Mesenteric fat pad (tissue), 1 donor: ENCODE measurements at places on chromosomes 7 and 10.

DNA sequence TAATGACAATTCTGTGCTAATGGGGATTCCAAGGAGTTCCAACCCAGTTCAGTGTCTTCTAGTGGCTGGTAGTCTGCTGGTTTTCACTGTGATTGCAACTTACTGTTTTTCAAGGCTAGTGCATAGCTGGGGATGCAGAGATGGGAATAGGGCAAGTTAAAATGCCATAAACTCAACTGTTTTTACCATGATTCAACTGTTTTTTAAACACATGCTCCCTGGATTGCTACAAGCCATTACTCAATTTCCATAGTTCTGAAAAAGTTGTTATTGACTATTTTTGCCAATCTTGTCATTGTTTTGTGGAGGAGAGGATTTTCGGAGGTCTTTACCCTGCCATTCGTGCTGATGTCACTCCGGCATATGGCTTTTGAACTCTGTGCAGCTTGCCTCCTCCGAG, 245.3 kb downstream of the SUGCT start:
- no peak for DNase-seq

GRCh38 chr7:5598769-5599371, 175.2 kb upstream of the TNRC18 start:
- no peak for DNase-seq

DNA sequence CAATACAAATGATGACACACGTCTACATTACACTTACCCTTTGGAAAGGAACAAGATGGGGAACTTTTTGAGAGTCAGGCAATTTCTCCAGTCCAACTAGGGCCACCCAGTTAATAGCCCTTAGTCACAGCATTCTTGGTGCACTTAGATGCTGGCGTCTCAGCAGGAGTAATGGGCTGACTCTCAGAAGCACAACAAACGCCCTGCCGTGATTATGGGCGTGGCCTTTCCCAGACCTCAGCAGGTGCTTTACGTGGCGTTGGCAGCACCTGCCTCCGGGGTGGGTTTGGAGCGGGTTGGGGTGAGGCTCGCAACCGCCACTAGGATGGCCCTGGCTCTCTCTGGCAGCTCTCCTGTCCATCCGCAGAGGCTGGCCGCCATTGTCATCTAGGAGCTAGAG, 147.6 kb upstream of the SHH start:
- DNase-seq, result peak; percentile 87

DNA sequence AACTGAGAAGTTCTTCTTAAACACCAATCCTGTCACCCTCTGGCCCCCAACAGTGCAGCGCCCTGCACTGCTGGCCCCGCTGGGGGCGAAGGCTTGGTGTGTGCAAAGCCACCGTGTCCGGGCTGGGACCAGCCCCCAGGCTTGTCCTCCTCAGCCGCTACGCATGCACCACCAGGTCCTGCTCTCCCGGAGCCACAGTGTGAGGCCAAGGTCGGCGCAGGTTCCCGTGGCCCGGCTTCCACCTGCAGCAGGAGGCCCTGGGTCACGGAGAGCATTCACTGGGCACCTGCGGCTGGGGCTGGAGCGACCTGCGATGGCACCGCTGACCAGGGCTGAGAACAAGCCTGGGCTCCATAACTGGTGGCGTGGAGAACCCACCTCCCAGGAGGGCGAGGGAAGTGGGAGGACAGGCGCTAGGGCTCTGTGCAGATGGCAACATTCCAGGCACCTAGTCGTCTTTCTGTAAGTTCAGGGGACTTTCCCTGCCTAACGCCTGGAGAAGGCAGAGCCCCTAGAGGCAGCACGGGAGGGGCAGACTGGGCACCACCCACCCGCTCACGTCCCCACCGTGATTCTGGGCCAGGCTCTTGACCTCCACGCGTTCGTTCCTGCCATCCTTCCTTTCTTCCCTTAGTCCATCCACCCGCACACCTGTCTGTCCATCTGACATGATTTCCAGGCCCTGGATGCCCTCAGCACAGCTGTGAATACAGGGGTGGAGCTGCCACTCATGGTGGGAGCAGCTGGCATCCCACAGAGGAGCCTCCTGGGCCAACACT, 271.6 kb downstream of the ELFN1 start:
- no peak for DNase-seq

- no peak for DNase-seq
These were observed 19.8 kb downstream of the VOPP1 start for GRCh38 chr7:55552320-55553023.

GRCh38 chr7:10429511-10429910, 544.2 kb upstream of the PHF14 start:
- DNase-seq, result no peak

DNA sequence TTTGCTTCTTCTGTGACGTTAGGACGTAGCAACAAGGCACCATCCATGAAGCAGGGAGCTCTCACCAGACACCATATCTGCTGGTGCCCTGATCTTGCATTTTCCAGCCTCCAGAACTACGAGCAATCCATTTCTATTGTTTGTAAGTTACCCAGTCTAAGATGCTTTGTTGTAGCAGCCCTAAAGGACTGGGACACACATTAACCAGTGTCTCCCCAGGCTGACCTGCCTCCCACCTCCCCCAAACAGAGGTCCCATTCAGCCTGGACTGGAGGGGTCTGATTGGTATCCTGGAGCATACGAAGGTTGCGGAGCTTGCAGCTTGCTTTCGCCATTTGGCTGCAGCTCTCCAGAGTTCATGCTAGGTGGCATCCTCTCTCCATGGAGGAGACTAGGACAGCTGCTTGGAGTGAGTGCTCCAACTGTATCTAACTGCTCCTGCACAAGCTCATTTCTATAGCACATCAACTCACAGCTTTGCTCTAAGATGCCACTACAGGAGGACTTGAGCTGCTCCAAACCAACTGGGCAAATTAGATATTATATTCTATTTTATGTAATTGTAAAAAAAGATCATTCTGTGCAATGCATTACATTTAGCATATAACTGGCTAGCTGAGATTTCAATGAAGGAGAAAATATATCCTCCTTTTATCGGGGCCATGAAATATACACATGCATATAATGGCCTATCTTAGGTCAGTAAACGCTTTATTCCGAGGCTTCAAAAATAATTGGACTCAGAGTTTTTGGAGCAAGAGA, 8.0 kb upstream of the GRK5 start:
- DNase-seq, result no peak

DNA sequence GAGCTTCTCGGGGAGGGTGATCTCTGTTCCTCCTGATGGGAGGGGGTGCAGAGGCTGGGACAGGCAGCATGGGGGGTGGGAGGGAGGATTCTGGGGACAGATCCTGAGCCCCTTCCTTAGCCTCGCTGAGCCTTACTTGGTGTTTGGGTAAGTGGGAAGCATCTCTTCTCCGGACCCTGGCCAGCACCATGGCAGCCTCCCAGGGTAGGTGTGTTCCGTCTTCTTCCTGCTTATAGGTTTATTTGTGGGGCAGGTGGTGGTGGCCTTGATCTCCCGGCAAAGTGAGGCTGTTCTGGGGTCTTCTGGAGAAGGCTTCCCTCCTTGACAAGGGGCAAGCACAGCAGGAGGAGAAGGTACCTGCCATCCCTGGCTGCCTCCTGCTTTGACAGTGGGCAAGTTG, 226.9 kb downstream of the GLRX3 start:
- peak; percentile 60 for DNase-seq

DNA sequence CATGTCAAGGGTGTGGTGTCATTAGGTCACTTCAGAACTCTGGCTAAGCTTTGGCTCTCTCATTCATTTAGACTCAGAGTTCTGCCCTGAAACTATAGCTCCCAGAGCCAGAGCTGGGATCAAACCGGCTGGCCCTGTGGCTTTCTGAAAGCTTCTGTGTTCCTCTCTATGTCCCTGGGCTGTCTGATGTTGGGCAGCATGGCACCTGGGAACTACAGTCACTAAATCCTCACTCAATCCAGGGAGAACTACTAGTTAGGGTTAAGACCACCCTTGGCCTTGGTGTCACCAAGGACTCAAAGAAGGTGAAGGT, 13.2 kb downstream of the ATG9B start:
- DNase-seq, result no peak

DNA sequence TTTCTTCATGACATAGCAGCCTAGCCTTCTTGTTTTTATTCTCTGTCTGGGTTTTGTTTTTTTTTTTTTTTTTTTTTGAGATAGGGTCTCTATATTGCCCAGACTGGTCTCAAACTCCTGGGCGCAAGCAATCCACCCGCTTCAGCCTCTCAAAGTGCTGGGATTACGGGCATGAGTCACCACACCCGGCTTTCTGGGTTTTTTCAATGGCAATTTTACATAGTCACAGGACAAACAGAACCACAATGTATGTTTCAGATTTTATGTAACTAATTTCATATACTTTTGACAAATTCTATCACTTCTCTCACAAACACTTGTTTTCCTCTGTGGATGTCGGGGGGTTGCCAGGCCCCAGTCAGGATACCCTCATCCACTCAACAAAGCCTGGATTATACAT, 16.5 kb downstream of the DOCK4 start:
- DNase-seq, result no peak

DNA sequence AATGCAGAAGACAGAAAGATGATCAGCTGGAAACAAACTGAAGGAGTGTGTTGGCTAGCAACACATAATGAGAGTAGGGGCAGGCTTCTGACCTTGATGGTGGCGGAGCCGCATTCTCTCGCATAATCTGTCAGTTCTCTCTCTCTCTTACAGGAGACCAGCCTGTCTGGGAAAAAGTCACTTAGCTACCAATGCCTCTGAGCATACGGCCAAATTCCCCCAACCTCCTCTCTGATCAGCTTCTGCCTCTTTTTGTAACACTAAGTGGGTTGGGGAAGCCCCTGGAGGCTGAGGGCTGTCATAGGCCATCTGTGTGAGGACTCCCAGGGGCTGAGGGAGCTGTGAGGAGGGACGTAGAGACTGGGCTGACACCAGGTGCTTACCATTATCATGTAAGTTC, 104.6 kb downstream of the HIPK2 start:
- DNase-seq, result no peak

DNA sequence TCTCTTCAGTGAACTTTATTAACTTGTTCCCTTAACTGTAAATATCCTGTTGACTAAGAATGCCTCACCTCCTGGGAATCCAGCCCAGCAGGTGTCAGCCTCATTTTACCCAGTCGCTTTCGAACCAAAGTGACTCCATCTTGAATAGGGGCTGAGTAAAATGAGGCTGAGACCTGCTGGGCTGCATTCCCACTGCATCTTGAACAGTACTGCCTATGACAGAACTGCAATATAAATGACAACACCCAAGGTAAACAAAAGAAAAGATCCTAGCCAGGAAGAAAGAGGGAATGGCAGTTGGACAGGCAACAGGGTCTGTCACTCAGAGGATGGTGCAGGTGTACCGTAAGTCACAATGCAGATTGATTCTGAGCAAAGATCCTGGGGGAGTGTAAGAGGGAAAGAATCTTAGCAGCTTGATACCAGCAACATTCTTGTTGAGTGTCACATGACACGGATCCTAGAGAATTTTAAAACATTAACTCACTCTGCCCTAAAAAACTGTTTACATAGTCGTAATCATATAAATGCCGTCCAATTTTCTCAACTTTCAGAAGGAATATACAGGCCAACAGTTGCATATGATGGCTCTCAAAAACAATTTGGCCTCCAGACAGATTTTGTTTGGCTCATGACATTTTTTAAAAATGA, 4.4 kb upstream of the FAM107B start:
- no peak for DNase-seq

DNA sequence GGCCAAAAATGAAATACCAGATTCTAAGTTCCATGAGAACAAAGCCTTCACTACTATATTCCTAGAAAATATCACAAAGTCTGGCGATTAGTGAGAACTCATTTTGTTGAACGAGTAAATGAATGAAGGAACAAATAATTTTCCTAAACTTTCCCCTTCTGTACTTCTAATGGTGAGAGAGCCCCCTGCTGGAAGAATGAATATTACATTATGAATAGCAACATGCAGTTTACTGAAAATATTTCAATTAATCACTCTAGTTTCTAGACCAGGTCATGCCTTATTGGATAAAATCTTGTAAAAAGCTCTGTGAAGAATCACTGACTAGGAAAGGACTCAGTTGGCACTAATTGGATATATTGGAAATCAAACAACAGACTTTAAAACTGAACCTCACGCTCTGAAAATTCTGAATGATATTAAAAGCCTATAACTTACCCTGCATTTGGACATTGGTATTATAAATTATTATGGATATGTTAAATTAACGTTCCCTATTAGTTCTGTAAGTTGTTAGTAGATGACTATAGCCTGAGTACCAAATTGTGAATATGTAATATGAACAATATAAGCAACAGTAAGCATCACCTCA, 32.4 kb upstream of the MTPN start:
- DNase-seq, result no peak

DNA sequence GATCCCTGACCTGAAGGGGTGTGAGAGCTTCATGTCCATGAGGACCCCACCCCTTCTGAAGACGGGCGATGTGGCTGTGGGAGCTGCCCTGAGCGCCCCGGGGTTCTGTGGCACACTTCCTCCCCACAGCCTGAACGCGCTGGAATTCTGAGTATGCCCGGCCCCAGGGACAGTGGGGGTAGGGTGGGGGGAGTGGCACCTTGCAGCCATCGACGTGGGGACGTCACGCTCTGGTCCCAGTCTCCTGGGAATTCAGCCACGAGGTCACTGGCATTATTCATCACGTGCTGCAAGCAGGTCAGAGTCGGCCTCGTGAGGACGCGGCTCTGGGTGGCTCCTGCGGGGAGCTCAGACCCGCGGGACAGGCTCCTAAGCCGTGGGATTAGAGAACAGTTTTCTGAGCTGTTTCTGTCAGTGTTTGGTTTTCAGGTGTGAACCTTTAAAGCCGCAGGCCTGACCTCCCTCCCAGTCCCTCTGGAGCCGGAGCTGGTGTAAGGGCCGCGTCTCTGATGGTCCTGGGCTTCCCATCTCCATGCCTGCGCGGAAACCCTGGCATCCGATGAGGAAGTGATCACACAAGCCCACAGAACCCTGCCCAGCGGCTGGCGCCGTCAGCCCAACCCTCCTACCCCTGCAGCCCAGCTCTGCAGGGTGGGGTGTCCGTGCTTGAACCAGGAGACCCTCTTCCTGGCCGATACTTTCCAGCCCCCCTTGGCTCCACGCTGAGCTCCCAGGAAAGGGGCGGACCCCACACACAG, 16.1 kb downstream of the GPR146 start:
- peak; percentile 89 for DNase-seq

DNA sequence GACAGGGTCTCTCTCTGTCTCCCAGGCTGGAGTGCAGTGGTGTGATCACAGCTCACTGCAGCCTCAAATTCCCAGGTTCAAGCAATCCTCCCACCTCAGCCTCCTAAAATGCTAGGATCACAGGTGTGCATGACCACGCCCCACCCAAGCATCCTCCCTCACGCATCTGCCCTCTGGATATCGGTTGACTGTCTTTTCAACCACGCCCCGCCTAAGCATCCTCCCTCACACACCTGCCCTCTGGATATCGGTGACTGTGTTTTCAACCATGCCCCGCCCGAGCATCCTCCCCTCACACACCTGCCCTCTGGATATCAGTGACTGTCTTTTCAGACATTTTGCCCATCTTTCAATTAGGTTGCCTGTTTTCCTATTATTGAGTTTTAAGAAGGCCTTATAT, 140.5 kb downstream of the MAD1L1 start:
- no peak for DNase-seq

GRCh38 chr7:137669706-137670105, 177.1 kb downstream of the DGKI start:
- no peak for DNase-seq

DNA sequence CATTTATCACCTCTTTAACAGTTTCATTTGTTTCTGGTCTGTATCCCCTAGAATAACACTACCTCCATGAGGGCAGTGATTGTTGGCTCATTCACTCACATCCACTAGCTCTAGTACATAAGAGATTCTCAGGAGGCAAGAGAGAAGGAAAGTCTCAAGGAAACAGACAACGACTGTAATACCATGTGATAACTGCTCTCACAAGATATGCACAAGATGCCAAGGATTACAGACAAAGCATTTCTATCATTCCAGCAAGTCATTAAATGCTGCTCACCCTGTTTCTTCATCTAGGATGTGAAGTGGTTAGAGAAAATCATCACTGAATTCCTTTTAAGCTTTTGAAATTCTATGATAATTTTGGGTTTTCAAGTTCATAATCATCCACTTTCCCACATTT, 115.3 kb downstream of the HIBADH start:
- no peak for DNase-seq
